Endothelial cell (in vitro differentiated cells): ENCODE measurements at places on chromosomes 2 and 18.
A peak's percentile ranks its signal among the peaks of the same experiment; 100 is the strongest.

GRCh38 chr2:3141696-3142095 is 235.9 kb downstream of the EIPR1 start:
- DNase-seq = no peak

DNA sequence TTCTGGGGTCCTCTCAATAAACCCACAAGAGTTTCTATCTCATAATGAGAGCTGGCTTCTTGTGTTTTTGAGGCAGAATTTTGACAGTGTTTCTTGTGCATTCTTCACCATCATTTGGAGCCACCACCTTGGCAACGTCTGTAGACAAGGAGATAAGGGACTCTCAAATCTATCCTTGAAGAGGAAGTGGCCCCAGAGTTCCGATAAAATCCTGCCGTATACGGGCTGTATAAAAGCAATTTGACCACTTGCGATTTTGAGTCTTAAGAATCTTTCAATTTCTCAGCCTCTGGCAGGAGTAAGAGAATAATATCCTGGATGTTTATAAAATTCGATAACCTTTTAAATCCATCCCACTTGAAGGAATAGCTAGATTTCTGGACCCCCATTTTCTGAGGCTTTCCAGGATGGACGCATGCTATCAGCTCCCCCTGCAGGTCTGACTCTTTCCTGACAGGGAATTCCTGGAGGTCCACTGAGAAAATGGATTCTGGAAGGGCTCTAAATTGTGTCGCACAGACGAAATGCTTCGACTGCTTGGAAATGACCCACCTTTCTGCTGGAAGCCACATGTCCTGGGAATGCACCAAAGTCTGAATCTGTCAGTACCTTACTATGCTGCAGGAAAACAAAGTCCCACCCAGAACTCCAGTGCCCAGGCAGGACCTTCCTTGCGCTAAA is 54.1 kb downstream of the E2F6 start:
- DNase-seq = peak; percentile 65

- DNase-seq = no peak
Observed at GRCh38 chr2:224976629-224977525, 65.4 kb downstream of the DOCK10 start.

DNA sequence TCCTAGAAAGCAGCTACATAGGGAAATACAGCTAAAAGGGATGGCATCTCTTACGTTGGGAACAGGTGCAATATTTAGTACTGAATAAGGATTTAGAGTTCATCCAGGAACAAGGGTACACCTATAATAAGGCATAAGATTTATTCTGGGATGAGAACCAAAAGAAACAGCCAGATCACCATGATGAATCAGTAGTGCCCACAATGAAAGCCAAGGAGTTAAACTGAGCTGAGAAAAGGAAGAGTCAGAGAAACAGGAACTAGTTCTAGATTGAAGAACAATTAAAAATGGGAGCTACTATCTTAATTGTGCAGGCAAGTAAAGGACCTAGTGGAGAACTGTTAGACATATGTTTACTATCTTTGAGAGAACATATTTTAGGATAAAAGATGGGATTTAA is 692.3 kb downstream of the LRP1B start:
- DNase-seq = no peak

GRCh38 chr2:12448846-12449505 is 267.8 kb upstream of the TRIB2 start:
- DNase-seq = no peak
